ENCODE measurements at places on chromosomes 3 and 15.

- DNase-seq = no peak
These were observed 63.8 kb upstream of the CGNL1 start for GRCh38 chr15:57312318-57313133.

DNA sequence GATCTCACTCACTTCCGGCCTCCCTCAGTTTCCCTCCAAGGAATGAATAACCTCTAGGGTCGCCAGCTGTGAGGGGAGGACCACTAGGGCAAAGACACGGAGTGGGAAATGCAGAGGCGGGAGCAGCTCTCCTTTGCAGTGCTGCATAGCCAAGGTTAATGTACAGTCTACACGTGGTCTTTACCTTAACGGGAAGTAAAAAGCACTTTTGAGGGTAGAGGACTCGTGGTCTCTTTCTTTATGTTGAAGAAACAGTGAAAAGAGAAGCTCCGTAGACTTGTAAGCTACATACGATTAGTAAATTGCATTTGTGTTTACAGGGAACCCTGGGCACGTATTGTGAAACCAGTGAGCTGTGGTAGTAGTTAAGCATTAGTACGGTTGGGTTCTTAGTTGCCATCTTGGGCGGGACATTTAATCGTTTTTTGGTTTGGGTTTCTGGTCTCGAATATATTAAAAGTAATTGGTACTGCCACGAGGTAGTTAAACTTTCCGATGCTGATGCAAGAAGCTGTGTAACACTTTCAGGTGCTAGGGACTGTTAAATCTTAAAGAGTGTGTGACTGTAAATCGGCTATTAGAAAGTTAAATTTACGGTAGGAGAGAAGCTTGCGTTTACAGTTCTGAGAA, 828 bp downstream of the U2SURP start:
- no peak for DNase-seq

GRCh38 chr3:13896473-13897154, 16.7 kb upstream of the WNT7A start:
- peak; percentile 10 for DNase-seq

GRCh38 chr3:105832644-105833043, 36.2 kb downstream of the CBLB start:
- no peak for DNase-seq

DNA sequence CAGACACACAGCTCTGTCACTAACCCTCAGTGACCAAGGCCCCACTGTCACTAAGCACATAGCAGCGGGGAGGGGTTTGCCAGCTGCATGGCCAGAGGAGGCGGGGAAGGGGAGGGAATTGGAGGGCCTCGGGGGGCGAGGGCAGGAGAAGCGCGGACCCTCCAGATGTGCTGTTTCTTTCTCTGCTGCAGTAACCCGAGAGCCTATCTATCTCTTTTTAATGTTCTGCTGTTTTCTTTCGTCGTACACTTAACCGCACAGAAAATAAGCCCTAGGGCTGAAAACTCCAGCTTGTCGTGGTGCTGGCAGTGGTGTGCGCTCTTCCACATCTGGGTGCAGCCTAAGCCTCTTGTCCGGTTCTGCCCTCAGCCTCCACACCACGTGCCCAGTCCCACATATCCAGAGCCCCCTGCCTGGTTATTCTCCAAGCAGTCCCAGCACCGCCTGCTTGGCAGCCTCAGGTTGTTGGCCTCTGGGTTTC, 51.1 kb downstream of the BDH1 start:
- DNase-seq = no peak

DNA sequence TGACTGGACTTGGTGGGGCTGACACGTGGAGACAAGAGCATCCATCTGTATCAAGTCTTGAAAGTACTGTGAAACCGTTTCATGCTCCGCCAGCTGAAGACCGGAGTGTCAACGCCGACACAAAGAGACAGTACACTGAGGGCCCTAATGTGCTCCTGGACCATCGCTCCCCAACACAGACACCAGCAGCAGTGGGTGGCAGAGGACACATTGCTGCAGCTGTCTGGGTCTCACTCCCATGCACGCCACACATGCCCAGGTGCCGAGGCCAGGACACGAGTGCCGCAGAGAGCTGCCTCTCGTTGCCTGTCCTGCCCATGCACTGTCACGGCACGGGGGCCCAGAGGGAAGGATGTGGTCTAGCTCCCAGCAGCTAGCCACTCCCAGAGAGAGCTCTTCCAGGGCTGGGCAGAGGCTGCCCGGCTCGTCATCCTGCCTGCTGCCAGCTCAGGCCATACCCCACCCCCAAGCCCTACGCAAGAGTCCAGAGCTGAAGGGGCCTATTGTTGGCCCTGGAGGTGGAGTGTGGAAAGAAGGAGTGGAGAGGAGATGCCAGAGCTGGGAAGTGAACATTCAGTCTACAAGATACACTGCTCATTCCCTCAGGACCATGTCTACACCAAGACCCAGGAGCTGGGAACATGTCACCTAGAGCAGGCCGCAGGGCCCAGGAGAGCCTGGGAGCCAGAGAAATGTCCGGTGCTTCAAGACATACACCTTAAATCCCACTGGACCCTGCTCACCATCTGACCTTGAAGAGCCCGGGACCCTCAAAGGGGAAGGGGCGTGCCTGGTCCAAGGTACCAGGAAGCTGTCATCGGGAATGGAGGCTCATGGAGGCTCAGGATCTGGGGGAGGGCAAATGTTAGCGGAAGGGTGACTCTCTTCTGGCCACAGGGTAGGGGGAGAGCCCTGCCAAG, 7.7 kb downstream of the TNK2 start:
- DNase-seq = peak; percentile 95

DNA sequence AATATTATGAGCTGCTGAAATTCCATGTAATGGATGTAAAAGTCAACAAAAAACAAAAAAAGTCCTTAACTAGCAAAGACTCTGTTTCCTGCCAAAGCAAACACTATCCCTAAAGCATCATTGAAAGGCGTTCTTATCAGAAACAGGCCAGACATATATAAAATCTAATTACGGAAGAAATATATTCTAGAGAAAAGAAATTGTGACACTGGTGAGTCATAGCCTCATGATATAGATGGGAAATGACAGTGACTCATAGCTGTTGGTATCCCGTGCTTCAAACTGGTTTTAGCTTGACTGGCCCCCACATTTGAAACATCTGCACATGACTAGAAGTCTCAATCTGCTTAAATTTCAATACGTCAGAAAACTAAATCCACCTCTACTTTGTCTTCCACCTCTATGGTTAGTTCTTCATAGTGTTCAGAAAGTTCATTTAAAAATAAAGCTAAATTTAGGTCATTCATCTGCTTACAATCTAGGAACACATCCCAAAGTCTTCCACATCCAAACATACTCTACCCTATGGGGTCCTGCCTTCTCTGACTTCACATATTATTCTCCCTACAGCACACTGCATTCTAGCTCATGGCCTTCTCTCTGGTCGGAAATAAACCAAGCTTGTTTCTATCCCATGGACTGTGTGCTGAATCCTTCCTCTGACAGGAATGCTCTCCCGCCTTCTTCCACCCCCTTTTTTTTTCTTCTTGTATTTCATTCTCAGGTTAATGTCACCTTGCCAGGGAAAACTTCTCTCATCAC, 456.3 kb upstream of the ARRDC4 start:
- DNase-seq = no peak

GRCh38 chr15:64739156-64739555, 36.2 kb downstream of the RBPMS2 start:
- DNase-seq = no peak

DNA sequence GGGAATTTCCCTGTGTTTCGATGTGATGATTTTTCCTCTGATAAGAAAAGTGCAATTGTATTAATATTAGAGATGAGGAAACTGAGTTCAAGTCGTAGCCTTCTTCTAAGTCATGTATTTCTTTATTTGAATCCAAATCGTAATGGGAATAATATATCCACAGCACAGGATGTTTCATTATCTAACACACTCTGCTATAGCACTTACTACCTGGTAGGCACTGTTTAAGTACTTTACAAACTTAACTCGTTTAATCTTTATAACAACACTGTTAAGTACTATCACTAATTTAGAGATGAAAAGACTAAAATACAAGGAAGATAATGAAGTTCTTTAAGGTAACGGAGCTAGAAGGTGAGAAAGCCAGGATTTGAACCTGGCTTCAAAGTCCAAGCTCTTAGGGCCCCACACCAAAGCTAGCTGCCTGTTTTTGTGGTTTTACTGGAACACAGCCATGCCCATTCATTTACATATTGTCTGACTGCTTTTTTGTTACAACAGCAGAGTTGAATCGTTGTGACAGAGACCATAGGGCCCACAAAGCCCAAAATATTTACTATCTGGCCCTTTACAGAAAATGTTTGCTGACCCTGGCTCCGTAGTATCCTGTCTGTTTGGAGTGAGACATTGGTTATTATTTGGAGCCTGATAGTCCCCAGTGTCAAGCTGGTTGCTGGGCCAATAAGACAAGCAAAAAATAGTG, 9.6 kb upstream of the ATP13A3 start:
- DNase-seq = no peak

DNA sequence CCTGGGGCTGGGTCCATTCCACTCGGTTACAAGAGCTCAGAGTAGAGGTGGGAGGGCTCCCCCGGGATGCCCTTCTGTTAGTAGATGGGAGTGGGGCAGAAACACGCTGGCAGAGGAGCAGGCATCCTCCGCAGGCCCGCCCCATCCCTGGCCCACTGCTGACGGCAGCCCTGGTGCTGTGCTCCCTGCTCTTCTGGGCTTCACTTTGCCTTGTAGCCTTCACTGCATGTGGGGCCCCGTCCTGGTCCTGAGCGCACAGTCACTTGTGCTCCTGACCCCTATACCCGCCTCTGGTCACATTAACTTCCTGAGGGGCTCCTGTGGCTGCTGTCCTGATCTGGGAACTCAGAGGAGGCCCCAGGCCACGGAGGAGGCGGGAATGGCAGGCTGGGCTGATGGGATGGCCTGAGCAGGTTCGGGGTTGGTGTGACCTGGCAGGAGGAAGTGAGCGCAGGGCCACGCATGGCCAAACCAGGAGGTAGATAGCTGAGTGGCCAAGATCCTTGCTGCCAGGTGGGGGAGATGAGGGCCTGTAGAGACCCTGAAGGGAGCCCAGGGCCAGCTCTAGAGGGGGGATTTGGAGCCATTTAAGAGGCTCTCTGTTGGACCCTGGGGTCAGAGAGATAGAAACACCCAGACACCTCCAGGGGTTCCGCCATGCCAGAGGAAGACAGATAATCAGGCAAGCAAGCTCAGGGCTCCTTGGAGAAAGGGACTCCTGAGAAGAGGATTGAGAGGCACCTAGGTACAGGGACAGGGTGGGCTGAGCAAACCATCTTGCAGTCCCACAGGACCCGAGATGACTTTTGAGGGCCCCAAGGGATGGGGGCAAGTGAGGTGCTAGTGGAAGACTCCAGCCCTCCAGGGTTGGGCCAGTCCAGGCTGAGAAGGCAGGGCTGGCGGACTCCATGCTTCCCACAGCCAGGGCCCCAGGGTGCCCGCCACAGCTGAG, 92.2 kb upstream of the PRR23E start:
- no peak for DNase-seq
